NCI-H510A treated with DMSO at 0.1 percent for 48 hours (cell line): ENCODE measurements at places on chromosomes 6 and 20.

DNA sequence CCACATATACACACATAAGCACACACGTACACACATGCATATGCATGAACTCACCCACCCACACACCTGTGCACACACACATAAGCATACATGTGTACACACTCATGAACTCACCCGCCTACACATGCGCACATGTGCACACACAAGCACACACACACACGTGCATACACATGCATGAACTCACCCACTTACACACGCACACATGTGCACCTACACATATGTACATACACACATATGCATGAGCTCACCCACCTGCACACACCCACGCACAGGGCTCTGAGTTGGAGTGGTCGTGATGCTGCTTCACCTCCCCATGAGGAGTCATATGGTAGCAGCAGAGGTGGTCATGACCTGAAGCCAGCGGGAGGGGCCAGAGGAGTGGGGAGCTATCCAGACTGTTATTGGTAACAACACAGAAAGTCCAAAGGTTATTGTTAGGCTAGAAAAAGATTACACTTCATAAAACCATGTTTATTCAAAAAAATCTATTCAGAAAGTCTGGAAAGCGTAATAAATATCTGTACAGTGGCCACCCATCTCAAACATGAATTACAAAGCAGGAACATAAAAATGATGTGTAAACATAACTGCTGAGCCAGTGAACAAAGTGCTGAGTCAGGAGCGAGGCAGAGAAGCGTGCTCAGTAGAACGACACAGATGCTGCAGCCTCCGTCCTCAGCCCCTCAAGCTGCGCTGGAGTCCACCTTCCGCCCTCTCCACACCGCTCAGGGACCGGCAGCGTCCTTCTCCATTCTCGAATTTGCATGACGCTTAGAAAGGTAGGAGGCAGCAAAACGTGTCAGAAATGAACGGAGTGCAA, 26.4 kb upstream of the MPC1 start:
- no peak for DNase-seq

DNA sequence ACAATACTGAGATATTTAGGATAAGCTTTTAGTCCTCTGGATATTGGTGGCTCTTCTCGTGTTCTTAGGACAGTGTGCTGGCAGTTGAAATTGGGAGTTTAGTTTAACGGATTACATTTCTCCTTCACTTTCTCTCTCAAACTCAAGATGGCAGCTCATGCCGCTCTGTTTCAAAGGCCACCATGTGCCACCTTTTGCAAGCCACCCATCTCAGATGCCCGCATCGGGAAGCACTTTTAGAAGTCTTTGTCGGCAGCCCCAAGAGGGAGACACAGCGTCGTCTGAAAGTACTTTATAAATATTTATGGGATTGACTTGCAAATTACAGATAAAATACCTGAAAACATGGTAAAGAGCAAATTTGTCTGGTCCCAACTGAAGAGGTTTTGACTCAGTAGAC, 73.5 kb downstream of the DOK5 start:
- no peak for DNase-seq

DNA sequence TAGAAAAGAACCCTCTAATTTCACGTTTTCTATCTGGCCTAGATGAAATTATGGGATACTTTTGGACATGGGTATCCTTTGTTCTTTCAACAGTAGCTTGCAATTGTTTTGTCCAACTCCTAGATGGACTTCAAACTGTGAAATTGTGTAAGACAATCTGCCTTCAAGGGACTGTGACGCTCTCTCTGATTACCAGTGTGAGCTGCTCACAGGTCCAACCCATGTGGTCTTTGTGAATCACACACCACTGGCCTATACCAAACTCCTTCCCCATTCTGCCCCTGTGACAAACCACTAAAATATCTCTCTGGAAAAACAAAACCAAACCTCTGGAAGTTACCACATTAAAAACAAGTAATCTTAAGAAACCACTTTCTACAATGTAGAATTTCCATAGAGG, 59.5 kb downstream of the NINL start:
- DNase-seq = no peak

- peak; percentile 41 for DNase-seq
Observed at GRCh38 chr20:4973330-4974097, 27.8 kb downstream of the SLC23A2 start.

- peak; percentile 53 for DNase-seq
Observed at GRCh38 chr6:79077715-79078074, 359 bp downstream of the PHIP start.

DNA sequence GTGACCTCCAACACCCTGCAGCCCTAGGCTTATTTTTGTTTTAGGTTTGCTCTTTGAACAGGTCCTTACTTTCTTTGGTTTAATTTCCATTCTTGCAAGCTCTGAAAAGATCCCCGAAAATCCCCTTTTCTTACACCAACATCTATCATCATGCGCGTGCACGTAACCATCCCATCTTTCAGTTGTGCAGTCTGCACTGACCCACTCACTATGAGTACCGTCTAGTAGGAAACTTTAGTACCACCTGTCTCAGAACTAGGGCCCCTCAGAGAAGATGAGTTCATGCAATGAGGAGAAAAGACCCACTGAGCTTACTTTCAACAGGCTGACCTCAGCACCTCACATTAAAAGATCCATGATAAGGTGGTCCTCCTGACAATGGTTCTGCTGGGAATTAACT, 120.6 kb upstream of the AGPAT4 start:
- no peak for DNase-seq

DNA sequence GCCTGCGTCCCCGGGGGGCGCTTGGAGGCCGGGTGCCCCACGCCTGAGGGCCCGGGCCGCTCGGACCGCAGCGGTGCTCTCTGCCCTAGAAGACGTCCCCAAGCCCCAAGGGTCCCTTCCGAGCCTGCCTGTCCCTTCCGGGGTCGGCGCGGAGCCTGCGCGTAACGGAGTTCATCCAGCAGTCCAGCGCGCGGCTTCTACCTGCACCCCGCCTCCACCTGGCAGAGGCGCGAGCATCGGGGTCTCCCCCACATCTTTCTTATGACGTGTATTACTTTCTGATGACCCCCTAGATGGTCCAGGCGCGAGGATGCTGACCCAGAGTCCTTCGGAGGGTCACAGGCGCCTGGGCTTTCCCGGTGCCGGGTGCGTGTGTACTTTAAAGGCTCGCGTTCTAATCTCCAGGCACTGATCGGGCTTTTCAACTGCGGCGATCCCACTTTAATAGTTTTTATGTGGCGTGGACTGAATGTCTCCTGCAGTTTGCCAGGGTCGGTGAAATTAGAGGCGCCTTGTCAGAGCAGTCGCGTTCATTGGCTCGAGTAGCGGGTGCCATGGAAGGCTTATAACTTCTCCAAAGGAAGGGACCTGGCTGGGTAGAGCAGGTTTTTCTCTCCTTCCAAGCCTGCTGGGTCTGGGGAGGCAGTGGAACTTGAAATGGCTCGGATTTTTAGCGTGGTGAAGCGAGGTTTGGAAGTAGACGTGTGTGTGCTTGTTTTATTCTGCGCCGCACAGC, 912 bp downstream of the EYA4 start:
- no peak for DNase-seq
